ENCODE measurements at places on chromosomes 5 and 9.

DNA sequence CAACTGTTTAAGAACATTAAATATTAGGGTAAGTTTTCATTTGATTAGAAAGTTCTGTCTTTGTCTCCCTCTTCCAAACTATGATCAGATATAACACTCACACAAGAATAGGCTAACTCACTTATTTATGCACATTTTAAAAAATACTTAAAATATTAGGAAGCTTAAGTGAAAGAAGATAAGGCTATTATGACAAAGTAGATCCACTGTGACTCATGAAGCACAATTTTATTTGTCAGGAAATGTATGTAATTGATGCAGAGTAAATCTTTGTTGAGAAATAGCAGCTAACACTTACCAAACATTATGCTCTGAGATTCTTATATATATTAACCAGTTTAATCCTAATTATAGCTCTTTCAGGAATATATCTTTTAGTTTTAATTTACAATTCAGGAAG is 560.6 kb downstream of the CSNK1G3 start:
- DNase-seq = no peak

DNA sequence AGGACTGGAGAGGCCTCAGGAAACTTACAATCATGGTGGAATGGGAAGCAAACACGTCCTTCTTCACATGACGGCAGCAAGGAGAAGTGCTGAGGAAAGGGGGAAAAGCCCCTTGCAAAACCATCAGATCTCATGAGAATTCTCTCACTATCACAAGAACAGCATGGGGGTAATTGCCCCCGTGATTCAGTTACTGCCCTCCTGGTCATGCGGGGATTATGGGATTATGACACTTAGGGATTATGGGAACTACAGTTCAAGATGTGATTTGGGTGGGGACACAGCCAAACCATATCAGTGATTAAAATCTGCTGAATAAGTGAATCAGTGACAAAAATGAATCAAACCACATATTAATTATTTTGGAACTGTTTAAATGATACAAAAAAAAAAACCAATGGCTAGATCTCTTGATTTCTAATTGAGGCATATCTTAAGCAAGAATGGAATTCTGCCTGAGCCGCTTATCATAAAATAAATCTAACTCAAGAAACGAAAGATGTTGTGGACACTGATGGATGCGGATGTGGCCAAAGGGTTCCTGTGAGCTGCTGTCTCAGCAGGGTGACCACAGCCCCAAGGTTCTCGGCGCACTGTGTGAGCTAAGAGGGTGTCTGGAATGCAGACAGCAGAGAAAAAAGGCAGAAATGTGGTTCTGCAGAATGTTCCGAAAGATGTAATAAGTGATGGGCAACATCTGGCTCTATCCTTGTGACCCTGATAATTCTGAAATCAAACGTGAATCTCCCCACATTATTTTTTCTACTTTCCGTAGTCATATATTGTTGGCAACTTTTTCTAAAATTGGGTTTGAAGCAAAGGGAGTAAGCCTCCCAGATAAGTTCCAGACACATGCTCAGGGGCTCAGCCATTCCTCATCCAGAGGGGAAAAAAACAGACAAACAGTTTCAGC is 107.2 kb upstream of the ICE1 start:
- no peak for DNase-seq

GRCh38 chr9:127197861-127198430 is 66.6 kb upstream of the GARNL3 start:
- DNase-seq = no peak

- DNase-seq = no peak
These were observed 30.4 kb downstream of the PWWP2A start for GRCh38 chr5:160088805-160089204.

DNA sequence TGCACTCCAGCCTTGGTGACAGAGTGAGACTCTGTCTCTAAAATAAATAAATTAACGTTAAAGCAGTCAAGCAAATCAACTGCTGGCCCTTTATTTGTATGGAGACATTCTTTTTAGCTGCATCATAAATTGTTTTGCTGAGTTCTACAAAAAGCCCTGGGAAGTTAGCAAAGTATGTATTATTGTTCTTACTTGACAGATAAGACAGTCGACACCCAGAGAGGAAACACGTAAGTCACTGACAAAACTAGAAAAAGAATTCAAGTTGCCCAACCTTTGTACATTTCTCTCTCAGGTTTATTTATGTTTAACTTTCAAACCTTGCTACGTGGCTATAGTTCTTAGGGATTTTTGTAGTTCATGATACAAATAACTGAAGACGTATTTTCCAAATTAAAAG is 40.4 kb upstream of the MACIR start:
- DNase-seq = no peak

GRCh38 chr9:101094686-101095085 is 66.2 kb downstream of the PLPPR1 start:
- DNase-seq = no peak

GRCh38 chr9:93017621-93018020 is 40.9 kb upstream of the SUSD3 start:
- DNase-seq = no peak

DNA sequence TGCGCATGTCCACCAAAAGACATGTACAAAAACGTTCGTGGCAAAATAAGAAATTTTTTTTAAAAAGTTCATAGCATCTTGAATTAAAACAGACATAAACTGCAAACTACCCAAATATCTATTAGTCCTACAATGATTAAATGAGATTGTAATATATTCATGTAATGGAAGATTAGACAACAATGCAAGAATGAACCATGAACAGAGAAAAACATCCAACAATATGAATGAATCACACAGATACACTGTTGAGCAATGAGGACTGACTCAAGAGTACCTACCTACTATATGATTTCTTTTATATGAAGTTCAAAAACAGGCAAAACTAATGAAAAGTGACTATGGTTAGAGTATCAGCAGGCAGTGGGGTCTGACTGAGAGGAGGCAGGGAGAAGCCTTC is 17.9 kb upstream of the CTNNAL1 start:
- DNase-seq = no peak

DNA sequence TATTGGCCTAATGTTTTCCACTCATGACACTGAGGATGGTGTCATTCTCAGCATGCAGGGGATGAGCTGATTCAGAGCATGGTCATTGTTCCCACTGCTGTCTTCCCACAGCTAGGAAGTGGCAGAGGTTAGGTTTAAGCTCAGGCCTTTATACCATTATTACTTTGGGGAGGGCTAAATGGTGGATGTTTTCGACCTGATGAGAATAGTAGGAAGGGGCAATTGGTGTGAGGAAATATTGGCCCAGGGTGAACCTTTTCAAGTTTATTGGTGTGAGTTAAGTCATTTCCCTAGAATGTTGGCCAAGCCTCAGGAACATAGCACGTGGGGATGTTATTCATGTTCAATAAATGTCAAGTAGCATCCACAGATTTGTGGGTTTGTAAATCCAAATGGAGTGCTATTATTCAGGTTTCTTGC is 59.6 kb downstream of the ARHGAP26 start:
- DNase-seq = no peak

- DNase-seq = no peak
These were observed 294.1 kb upstream of the TNC start for GRCh38 chr9:115411993-115412452.

GRCh38 chr5:169606279-169606678 is 22.7 kb downstream of the SPDL1 start:
- no peak for DNase-seq

DNA sequence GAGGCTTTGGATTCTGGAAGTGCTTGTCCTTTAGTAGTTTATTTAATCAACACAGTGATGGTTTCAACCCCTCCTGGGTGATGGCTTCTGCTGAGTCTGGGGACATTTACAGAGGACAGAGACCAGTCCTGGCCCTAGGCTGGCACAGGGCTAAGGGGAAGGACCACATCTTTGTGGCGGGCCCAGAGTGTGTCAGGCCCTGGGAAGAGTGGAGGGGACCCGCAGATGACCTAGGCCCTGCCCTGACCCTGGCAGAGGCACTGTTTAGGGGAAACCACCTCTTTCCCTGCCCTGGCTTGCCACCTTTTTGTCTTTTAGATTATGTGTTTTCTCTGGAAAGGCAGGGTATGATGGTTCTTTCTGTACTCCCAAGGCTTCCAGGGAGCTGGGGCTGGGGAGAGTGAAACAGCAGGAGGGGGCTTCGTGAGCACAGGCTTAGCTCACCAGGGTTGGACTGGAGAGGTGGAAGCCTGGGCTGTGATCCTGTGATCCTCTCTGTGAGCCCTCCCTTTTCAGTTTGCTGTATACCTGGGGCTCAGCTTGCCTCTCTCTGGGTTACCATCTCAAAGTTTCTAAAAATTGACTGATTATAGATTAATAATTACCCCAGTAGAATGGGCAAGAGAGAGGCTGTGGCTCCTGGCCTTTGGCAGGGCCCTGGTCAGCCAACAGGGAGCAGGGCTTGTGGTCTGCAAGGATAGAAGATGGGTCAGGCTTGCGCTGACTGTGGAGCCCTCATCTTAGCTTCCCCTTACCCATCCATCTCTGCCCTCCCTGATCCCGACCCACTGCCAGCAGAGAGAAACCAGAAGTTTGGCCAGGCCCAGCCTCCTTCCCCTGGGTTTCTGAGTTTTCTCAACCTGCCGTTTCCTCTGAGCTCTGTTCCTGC is 1.7 kb upstream of the SYNPO start:
- no peak for DNase-seq

GRCh38 chr5:78777901-78778300 is 129.3 kb upstream of the LHFPL2 start:
- no peak for DNase-seq

GRCh38 chr5:57698802-57699201 is 216.2 kb upstream of the ACTBL2 start:
- no peak for DNase-seq

DNA sequence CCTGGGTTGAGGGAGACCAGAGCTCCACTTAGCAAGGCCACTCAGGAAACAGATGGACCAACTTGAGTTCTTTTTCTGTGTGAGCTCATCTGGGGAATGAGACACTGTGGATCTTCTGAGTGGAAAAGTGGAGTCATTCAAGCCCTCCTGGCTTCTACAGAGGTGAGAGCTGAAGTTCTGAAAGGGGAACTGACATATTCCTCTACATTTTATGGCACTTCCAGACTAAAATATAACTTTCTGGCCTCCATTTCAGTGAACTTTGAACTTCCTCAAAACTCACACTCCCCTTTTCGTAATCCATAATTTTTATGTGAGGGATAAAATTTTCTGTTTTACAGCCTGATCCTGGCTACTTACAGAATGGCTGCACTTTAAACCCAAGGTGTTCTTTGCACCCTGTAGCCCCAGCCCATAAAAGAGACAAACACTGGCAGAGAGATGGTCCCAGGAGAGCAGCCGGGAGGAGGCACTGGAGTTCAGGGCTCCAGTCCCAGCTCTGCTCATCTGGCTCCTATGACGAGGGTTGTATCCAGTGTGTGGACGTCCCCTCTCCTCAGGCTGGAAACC is 10.8 kb downstream of the SPAAR start:
- no peak for DNase-seq

GRCh38 chr5:80653502-80653901 is 950 bp upstream of the MSH3 start:
- DNase-seq = no peak

DNA sequence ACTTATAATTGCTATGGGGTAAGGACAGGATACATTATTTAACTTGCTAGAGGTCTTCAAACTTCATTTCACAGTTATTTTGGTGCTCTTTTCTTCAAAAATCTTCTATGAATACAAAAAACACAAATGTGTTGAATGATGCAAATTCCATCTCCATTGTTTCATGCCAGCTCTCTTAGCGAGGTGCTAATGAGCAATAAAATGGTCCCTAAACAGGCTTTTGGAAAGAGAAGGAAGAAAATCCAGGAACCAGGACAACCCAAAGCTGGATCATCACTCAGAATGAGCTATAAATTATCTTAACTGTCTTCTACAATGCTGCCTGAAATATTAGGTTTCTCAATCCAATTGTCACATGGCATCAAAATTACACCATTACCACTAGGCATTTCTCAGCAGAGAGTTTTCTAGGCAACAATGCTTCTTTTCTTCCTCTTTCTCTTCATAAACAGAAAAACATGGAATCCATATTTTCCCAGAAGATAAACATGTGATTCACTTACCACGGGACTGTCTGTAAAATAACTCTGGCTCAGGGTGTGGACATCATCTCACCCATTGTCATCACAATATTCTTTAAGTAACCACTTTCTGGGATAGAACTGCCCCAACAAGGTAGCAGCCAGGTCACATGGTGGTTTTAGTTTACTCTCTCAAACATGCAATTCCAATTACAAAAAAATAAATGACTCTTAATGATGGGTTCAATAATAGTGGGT is 249.4 kb downstream of the NPR3 start:
- DNase-seq = no peak

DNA sequence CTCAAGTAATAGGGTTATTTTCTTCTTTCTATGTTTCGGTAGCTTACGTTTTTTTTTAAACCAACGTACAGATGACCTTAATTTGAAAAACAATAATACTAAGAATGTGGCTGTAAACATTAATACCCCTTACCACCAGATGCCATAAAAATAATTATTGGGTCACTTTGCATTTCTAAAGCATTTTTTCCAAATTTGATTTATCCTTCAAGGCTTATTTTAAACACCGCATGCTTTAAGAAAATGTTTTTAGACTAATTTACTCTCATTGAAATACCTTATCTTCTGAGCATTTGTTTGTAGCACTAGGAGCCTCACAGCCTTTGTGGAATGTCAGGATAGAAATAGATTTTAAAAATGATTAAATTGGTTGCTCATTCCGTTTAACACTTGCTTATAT is 5.8 kb upstream of the APBA1 start:
- DNase-seq = no peak

DNA sequence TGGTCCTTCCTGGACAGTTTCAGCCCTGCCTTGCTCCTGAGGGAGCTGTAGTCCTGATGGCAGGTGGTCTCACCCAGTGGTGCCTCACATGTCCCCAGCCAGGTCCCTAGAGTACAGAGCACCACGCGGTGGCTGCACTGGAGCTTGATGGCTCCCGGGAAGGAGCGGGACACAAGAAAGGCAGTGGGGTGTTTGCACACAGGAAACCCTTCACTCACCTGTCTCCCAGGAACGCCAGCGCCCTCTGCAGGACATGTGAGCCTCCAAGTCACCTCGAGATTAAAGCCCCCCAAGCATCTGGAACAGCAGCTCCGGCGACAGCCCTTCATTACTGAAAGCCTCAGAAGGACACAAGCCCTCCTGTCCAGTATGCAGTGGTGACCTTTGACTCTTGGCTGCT is 19.9 kb upstream of the TMEM250 start:
- DNase-seq = no peak

DNA sequence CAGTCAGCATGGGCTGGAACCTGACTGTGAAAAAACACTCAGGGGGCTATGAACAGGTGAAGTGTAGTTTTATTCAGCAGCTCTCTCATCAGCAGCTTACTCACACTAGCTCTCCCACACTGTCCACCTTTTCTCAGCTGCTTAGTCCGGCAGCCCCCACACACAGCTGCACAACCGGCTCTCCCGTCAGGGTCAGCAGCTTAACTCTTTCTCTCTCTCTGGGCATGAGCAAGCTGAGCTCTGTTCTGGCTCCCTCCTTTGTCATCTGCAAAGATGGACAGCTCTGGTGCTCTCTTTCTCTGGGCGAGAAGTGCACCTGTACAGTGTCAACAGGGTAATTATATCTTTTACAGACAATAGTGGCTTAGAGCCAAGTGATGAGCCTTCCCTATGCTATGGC is 8.2 kb downstream of the DMAC1 start:
- DNase-seq = no peak
